ENCODE measurements at places on chromosomes 3 and 15. TPM values are rescaled to one million over a fixed set of nuclear protein-coding genes. Genes with fewer than 3 reads are reported as not detected.

SUCNR1 gene
- polyA plus RNA-seq, result not detected

SLC28A2 gene
- not detected for polyA plus RNA-seq

SHC4 gene
- 0.91 TPM for polyA plus RNA-seq

GRCh38 chr3:78129707-78130106 is 1089.8 kb downstream of the ROBO2 start:
- no peak for DNase-seq

- DNase-seq, result no peak
These were observed 216.2 kb upstream of the THBS1 start for GRCh38 chr15:39364721-39365120.

- DNase-seq, result no peak
These were observed 6.1 kb upstream of the GJD2 start for GRCh38 chr15:34760909-34761308.
